Heart left ventricle (tissue), 16 donors: ENCODE measurements at places on chromosomes 16 and 17. TPM values are rescaled to one million over a fixed set of nuclear protein-coding genes. Genes with fewer than 3 reads are reported as not detected.

DNA sequence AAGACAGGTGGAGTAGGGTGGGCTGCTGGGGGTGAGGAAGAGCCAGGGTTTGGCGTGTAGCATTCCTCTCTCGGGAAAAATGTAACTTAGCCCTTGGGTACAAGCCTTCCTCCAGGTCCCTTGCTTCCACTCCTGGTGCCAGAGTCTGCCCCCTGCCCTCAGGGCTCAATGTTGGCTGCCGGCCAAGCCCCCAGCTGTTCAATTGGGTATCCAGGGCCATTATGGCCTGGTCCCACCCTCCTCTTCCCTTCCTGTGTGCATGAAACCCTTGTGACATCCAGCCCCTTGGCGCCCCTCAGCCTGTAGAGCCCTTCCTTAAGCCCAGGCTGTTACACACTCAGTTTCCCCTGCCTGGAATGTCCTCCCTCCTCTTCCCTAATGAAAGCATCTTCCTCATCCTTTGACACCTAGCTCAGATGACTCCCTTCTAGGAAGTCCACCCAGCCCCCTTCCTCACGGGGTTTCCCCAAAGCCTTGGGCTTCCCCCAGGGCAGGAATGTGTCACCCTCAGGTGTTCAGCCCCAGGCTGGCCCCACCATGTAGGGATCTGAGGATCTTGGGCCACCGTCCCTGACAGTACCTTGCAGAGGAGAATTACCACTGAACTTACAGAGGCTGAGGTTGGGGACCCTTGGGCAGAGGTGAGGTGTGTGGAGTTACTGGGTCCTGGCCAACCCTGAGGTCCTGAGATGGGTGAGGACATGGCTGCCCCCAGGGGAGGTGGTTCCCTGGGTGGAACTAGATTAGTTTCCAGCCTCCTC, 30.0 kb downstream of the B9D1 start:
- no peak for DNase-seq

DNA sequence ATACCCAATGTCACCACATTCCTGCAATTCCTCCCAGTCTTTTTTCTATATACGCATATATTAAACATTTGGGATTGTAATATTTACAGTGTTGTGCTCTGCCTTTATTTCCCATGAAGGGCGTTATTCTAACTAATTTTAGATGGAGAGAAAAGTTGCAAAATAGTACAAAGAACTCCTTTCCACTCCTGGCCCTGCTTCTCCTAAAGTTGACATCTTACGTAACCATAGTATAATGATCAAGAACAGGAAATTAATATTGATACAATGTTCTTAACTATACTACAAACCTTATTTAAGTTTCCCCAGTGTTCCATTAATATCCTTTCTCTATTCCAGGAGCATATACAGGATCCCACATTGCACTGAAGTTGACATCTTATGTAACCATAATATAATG, 46.3 kb downstream of the TK2 start:
- DNase-seq, result no peak

GRCh38 chr16:6247775-6248174, 1084.9 kb upstream of the RBFOX1 start:
- DNase-seq, result no peak

GDPD3 gene
- 1.1 TPM for total RNA-seq
